Neural progenitor cell (in vitro differentiated cells): ENCODE measurements at places on chromosomes 3 and 15. TPM values are rescaled to one million over a fixed set of nuclear protein-coding genes. Genes with fewer than 3 reads are reported as not detected.

Gene PCBP4
- total RNA-seq, result 30.5 and 82.3 TPM in 2 replicates

Gene BFSP2
- total RNA-seq, result not detected in 2 replicates

Gene CIB2
- 40.6 and 52.0 TPM in 2 replicates for total RNA-seq

Gene SLC33A1
- total RNA-seq, result 21.8 and 27.4 TPM in 2 replicates

Gene ATP8B4
- 2.0 and 2.7 TPM in 2 replicates for total RNA-seq

Gene ZNF80
- total RNA-seq, result not detected in 2 replicates

Gene SLC27A2
- 2.1 and 3.8 TPM in 2 replicates for total RNA-seq

Gene CD86
- total RNA-seq, result not detected in 2 replicates

Gene TBC1D21
- total RNA-seq, result not detected in 2 replicates

- no peak for DNase-seq
Measured at GRCh38 chr3:37223576-37223975, 49.2 kb upstream of the LRRFIP2 start.

DNA sequence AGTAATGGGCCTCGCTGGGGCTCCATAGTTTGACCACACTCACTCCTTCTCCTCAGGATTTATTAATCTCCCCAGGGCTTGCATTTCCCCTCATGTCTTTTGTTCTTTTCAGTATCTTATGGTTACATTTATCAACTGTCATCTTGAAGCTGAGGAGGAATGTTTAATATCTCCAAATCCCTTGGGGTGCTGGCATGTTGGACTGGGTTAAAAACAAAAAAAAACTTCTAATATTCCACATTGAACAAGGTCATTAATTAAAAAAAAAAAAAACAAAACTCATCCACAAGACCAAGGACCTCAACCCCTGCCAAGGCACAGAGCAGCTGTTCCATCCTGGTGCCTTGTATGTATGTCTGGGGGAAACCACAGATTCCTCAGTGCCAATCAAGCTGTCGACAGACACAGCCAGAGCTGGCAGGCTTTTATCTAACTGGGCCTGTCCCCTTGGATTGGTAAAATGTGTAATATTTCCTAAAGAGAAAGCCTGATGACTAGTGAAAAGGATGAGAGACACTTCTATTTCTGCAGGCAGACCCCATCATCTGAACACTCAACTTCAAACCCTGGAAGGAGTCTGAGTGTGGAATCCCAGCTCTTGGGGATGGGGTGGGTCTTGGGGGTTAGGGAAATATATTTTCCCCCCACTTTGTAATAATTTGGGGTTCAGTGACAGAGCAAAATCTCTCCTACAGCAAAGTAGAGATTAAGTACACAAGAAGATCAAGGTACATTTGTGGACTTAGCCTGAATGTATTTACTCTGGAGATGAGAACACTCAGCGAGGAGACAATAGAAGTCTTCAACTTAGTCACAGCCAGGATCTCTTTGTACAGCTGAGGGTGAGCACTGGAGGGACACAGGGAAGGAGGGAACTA is 69.1 kb downstream of the TTC23 start:
- DNase-seq, result no peak

- peak; percentile 16 for DNase-seq
Measured at GRCh38 chr15:41561104-41561776, 2.2 kb downstream of the TYRO3 start.

DNA sequence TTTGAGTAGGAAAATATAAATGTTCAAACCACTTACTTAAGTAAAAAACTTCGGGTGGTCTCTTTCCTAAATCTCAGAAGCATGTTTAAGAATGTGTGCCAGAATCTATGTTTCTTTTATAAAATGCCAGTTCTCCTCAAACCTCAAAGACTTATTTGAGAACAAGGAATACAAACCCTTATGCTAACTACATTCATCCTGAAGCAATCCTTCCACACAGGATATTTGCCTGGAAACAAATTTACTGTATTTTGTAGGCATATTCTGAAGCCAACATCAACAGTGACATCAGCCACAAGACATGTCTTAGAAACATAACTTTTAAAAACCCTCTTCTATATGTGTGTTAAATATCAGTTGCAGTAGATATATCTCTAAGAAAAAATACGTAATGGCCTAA is 1077.0 kb downstream of the ROBO1 start:
- no peak for DNase-seq

DNA sequence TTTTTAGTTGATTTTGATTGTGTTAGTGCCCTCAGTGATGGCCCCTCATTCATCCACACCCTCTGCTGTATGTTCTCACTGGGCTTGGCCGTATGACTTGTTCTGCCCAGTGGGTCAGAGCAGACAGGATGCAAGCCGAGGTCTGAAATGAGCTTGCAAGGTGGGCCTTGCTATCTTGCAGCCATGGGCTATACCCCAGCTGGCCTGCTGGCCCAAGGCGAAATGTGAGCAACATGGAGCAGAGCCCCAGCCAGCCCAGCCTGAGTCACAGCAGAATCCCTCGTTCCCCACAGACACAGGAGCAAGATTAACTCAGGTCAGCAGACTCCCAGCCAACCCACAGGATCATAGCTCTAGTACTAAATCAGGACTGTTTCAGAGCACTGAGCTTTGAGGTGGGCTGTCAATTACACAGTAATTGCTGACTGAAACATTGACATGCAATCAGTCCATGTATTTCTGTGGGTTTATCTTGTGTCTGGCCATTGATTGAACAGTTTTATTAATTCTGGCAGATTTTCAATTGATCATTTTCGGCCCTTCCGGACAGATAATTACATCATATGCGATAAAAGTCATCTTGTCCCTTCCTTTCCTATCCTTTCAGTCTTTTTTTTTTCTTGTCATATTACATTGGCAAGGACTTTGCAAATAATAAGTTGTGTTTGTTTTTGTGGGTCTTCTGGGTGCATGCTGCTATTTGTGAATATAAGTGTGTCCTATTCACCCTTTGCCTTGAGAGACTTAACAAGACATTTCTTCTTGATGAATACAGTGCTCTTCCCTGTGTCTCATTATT is 27.1 kb downstream of the KLF15 start:
- DNase-seq, result no peak

GRCh38 chr3:17130956-17131355 is 246.2 kb downstream of the PLCL2 start:
- no peak for DNase-seq

DNA sequence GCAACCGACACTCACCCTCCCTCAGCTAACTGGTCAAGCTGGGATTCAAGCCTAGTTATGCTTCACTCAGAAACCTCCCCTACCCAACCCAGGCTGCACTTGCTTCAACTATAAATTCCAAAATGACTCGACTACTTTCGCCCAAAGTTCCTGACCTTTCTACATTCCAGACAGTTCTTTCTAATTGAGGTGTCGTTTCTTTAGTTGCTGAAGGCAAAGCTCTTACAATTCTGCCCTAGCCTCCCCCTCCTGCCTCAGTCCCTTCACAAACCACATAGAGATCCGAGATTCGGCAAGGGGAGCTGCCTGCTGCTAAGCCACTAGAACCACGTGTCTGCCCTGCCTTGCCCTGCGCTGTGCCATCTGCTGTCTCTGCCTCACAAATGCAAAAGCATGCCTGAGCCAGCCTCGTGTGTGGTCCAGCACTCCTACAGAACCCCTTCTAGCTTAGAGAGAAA is 74.7 kb upstream of the SH3GL3 start:
- DNase-seq, result peak; percentile 37

GRCh38 chr3:42117175-42118008 is 26.2 kb downstream of the TRAK1 start:
- DNase-seq, result peak; percentile 49

GRCh38 chr3:157447026-157447694 is 10.5 kb downstream of the PTX3 start:
- peak; percentile 17 for DNase-seq

DNA sequence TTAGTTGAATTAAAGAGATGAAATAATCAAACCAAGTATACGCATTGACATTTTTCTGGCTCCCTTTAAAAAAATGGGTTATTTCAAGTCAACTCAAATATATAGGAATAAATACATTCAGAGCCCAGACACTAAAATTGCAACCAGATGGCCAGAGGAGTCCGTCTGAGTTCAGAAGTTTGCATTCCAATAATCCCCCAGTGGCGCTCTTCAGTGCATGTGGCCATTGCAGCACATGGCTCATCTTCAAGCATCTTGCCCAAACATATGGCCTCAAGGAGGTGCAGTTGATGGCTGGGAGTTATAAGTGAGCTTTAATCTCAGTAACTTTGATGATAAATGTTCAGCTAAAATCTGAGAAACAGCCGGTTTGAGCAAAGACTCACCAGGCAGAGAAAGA is 295.8 kb upstream of the LRRN1 start:
- DNase-seq, result no peak

DNA sequence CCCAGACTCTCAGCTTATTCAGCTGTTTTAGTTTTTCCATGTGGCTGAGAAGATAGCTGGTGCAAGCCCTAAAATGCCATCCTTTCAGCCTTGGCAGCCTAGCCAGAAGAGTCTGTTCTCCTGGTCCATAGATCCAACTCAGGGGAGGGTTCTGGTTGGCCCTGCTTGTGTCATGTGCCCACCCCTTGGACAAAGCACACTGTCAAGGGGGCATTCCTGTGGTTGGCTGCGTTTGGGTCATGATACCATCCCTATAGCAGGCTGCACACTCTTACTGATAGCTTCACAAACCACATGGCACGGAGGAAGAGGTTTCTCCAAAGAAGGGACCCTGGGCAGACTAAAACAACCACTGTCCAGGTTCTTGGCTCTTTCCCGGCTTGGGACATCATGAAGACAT is 8.4 kb upstream of the FSTL1 start:
- no peak for DNase-seq

- DNase-seq, result no peak
Measured at GRCh38 chr15:55528812-55529211, 20.8 kb upstream of the DNAAF4 start.

DNA sequence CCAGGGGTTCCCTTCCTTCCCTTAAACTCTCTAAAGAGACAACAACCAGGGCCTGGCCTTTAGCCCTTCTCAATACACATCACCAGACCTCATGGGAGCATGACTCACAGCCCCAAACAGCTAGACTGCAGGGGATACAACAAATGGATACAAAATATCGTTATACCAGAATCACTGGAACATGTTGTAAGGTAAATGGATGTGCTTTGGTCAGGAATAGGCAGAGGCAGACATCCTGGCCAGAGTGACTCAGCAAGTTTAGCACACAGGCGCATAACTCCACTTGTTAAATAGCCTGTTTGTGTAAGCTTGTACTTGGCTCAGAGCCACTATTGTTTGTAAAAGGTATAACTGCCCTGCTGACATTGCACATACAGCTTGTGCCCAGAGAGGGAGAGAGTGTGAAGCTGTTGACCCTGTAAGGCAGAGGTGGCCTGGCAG is 18.3 kb downstream of the TMED3 start:
- no peak for DNase-seq

- DNase-seq, result peak; percentile 72
Measured at GRCh38 chr3:157542711-157543500, 39.7 kb upstream of the VEPH1 start.

- no peak for DNase-seq
Measured at GRCh38 chr3:52794612-52795099, at the start of gene ITIH3. ITIH3 (plus strand) TSS chr3:52794796; CDS start chr3:52794804, 8 bp downstream.

DNA sequence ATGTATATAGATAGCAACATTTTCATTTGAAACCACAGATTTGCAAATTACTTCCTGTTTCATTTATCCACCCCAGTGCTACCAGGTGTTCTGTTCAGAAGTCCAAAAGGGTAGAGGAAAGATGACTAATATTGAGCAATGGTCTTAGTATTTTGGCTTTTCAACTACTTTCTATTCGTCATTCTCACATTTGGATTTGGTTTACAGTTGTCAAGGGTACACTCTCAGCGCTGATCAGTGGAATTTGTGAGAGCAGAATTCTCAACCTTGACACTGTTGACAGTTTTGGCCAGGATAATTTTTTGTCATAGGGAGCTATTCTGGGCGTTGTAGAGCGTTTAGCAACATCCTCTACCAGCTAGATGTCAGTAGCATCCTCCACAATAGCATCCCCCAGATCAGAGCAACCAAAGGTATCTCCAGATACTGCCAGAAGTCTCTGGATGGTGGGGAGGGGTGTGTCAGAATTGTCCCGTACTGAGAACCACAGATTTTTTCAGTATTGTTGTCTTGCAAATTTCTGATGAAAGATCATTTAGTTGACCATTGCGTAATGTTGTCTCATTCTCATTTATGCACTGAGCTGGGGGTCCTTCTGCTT is 4.2 kb downstream of the HMCES start:
- no peak for DNase-seq

GRCh38 chr15:72535911-72536310 is 61.8 kb downstream of the ARIH1 start:
- DNase-seq, result no peak

- DNase-seq, result no peak
Measured at GRCh38 chr3:149588909-149589308, 68.9 kb downstream of the WWTR1 start.

- DNase-seq, result peak; percentile 44
Measured at GRCh38 chr3:160458151-160458550, 8.6 kb upstream of the TRIM59 start.

DNA sequence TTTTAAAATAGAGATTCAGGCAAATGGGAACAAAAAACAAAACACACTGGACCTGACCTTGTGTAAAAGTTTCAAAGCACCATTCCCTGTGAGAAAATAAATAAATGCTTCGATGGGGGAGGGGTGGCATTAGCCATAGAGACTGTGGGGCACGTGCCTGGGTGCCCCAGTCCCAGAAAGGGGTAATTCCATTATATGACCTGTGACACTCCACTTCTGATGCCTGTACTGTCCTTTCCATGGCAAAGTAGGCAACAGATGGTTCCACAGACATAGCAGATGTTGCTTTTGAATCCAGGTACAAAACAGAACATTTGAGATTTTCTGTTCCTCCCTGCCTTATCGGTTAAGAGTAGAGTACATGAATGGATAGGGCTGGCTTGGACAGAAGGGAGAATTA is 3.9 kb downstream of the PHLDB2 start:
- no peak for DNase-seq

- no peak for DNase-seq
Measured at GRCh38 chr3:101170062-101170771, 150.2 kb downstream of the IMPG2 start.

DNA sequence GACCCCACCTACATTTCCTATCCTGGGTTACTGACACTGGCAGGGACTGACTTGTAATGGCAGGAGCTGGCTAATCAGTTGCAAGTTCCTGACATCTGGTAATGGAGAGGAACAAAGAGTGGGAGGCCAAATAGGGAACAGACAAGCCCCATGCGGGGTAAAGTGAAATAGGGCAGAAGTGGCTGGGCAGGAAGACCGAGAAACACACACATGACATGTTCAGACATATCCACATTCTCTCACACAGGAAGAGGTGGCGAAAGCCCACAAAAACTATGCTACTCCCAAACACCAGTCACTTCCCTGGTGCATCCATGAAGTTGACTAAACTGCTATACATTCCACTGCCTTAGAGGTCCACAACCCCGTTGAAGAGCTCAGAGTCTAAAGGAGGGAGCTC is 394.1 kb upstream of the TBL1XR1 start:
- no peak for DNase-seq

- DNase-seq, result no peak
Measured at GRCh38 chr3:29285471-29286071, 4.7 kb downstream of the RBMS3 start.
